GM12891 (cell line): ENCODE measurements at places on chromosomes 11 and 22.

GRCh38 chr22:34966980-34967565 lies 98.9 kb upstream of the ISX start:
- DNase-seq, result no peak

DNA sequence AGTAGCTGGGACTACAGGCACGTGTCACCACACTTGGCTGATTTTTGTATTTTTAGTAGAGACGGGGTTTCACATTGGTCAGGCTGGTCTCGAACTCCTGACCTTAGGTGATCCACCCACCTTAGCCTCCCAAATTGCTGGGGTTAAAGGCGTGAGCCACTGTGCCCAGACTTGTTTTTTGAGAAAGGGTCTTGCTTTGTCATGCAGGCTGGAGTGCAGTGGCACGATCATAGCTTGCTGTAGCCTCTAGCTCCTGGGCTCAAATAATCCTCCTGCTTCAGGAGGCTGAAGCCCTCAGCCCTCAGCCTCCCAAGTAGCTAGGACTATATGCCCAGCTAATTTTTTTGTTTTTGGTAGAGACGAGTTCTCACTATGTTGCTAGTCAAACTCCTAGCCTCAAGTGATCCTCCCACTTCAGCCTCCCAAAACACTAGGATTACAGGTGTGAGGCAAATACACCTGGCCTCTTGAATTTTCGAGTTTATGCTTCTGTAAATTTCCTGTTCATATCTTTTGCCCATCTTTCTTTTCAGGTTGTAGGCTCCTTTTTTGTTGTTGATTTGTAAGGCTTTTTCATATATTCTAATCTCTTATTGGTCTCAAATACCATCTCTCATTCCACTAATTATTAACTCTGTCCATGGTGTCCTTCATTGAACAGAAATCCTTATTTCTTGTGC lies 3.4 kb upstream of the RBM4B start:
- no peak for DNase-seq

DNA sequence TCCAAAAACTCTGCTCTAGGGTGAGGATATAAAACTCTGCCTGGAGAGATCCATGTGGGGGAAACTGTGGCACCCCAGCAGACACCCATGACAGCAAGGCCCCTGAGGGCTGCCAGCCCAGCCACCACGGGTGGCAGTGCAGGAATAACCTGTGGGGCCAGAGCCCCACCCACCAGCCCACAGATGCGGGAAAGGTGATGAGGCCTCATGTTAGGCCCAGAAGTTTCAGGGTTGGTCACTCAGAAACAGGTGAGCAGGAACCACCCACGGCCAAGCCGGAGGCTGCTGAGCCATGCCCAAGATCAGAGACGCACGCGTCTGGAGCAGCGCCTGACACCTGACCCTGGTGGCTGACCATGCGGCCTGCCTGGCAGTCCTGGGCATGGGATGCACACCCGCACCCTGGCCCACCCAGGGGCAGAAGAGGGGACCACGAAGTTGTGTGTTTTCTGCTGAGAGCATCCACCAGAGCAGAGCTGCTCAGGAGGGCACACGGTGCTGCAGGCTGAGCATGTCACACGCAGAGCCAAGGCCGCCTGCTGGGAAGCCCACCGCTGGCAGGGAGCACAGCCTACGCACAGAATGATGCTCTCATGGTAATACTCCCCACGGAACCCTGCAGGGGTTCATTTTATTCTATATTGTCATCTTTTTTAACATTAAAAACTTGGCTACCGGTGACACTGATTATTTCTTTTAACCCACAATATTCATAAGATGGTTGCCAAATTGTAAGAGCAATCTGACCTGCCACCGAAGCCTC lies 41.2 kb downstream of the DUSP8 start:
- DNase-seq, result no peak

- DNase-seq, result no peak
Measured at GRCh38 chr11:63791495-63792167, 21.6 kb upstream of the SPINDOC start.

- DNase-seq, result peak; percentile 15
Measured at GRCh38 chr11:94183886-94184264, 55.2 kb downstream of the PANX1 start.

GRCh38 chr11:19441752-19442553 lies 201.2 kb upstream of the E2F8 start:
- peak; percentile 34 for DNase-seq

DNA sequence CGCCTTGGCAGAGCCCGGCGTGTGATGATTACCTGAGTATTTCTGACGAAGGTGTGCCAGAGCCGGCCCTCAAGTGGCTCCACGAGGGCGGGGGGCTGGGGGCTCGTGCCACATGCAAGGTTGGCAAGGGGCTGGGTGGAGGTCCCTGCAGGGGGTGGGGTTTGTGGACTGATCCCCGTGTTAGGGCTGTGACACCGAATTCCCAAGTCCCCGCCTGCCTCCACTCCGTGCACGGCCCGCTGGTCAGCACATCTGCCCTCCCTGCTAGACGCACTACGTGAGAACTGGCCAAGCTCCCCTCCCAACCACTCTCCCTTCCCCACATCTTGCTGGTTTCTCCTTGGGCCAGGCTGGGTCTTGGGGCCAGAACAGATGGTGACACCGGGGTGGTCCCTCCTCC lies 34.2 kb downstream of the GRAMD4 start:
- DNase-seq, result no peak

DNA sequence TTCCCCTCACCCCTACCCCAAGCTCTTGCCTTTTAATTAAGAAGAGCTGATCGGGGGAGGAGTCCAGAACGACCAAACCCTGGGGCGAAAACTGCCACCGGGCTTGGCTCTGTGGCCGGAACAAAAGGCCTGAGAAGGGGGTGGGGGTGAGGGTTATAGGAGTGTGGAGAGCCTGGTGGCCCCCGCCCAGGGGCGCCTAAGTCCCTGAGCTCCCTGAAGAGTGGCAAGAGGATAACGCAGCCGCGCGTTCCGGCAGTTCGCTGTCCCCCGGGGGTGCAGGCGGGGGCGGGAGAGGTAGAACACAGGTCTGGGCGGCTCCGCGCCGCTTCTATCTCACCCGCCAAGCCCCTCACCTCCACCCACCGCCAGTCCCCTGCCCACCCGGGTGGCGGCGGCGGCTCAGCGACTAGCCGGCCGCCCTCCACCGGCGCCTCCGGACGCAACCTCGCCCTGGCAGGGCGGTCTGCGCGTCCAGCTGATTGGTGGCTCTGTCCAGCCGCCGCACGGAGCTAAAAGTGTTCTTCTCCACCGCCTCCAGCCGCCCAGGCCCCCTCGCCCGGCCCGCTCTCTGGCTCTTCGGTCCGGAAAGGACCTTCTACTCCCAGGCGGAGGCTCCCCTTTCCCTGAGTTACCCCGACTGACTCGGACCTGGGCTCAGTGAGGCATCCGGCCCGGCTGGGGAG lies 18.7 kb upstream of the BDNF start:
- no peak for DNase-seq

DNA sequence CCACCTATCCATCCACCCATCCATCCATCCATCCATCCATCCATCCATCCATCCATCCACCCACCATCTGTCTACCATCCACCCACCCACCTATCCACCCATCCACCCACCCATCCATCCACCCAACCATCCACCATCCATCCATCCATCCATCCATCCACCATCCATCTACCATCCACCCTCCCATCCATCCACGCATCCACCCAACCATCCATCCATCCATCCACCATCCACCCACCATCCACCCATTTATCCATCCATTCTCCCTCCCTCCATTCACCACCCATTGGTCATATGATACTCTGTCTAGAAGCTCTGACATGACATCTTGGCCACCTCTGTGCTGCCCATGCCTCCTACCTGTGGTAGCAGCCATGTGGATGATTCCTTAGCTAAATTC lies 31.7 kb downstream of the MUC2 start:
- no peak for DNase-seq
